Right cardiac atrium (tissue), 5 donors: ENCODE measurements at places on chromosomes 13 and 19.

DNA sequence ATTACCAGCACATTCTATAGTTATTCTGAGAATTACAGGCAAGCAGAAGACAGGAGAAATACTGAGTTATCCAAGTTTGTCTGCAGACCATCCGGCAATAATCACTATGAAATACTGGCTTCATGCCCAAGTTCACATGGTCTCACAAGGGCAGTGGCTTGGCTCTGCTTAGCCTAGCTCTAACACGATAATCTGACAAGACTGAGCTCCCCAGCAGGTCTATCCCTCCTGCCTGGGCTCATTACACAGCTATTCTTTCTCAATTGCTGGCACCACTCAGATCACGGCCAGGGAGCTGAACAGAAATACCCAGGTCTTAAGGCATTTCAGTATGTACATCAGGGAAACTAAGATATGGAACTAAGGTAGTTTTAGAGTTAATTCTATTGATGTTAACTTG, 361.6 kb upstream of the PCDH20 start:
- DNase-seq, result no peak

DNA sequence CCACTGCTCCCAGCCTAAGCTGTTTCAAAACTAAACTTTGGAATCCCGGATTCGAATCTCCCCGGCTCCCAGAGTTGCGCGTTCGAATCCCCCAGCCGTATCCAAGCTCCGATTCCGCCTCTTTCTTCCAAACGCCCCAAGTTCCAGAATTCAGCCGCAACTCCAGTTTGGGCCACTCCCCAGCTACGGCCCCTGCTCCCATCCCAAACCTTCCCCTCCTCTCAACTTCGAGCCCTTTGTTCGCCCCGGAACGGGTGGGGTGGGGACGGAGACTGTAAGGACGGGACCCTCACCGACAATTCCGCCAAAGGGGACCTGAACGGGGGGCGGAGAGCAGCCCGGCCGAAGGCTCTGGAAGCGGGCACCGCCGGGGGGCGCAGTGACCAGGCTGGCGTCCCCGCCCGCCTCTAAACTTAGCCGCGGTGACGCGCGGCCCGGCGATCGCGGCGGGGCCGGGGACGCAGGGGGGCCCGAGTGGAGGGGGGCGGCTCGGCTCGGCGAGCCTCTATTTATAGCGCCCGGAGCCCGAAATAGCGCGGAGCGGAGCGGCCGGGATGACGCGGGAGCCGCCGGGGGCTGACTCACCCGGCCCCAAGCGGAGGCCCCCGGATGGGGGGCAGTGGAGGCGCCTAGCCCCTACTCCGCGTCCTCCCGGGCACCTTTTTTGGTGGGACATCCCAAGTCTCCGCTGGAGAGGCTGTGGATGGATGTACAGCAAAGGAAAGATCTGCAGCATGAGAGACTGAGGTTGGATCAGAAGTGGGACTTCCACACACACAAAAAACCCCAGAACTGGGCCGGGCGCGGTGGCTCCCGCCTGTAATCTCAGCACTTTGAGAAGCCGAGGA, 4.9 kb upstream of the ERCC1 start:
- DNase-seq, result peak; percentile 80

DNA sequence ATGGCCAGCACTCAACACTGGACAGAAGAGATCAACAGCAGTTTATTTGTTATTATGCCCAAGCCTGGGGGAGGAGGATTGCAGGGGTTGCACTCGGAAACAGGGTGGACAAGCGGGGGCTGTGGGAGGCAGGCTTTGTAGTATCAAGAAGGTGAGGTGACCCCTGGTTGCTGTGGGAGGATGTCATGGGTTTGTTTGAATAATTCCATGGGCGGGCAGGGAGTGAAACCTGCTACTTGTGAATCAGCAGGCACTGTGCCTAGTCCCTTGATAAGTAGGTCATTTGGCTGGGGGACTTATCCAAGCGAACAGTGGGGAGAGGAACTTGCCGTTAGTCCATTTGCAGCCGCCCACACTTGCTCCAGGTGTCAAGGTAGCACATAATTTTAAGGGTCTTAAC, 84.4 kb upstream of the KCTD15 start:
- DNase-seq, result no peak

DNA sequence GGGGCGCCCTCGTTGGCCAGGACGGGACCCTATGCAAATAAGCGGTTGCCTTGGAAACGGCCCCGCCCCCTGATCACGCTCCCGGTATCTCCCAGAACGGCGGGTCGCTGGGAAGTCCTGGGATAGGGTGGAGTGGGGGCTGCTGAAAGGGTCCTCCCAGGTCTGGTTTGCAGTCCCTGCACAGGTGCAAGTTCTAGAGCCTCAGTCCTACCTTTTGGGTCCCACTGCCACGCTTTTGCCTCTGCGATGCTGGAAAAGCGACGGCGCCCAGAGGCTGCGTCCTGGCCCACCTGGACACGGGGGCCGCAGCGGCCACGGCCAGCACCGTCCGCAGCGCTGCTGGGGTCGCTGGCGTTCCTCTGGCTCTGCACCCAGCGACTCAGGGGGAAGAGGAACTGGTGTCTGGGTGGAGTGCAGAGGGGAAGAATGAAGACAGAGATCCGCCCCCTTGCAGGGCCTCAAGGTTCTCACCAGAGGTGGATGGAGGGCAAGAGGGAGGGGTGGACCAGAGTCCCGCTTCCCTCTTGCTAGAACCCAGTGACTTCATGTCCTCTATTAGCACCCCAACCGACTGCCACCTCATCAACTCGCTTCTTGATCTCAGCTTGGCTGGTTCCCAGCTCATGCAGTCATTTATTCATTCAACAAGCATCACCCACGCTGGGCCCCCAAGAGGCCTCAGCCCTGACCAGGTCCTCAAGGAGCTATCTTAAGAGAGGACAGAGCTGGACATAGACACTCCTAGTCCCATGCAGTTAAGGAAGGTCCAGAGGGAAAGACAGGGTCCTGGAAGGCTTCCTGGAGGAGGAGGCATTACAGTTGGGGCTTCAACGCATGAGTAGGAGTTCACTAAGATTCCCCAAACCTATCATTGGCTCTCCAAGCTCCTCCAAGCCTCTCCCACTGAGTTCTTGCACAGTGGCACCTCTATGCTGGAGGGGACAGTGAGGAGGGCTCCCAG, at the start of gene LRRC25:
LRRC25 (minus strand) TSS at position 381 of the 961 bp plus-strand sequence. CDS start 659 bp downstream, outside the sequence.
- peak; percentile 82 for DNase-seq

DNA sequence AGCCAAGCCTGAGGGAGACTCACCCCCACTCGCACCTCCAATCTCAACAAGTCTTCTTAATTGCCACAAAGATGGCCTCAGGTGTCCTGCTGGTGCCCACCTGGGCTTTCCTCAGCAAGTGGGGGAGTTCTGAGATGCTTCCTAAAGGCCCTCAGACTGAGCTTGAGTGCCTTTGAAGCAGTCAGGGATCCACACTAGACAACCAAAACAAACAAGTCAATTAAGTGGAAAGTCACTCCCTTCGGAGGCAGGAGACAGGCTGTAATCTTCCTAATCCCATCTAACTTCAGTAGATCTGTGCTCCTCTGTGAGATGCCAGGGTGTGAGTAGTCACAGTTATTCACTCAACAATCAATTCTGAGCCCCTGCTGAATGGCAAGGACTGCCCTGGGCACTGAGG, 68.3 kb upstream of the SERP2 start:
- no peak for DNase-seq
